ENCODE measurements at places on chromosomes 2 and 18.

DNA sequence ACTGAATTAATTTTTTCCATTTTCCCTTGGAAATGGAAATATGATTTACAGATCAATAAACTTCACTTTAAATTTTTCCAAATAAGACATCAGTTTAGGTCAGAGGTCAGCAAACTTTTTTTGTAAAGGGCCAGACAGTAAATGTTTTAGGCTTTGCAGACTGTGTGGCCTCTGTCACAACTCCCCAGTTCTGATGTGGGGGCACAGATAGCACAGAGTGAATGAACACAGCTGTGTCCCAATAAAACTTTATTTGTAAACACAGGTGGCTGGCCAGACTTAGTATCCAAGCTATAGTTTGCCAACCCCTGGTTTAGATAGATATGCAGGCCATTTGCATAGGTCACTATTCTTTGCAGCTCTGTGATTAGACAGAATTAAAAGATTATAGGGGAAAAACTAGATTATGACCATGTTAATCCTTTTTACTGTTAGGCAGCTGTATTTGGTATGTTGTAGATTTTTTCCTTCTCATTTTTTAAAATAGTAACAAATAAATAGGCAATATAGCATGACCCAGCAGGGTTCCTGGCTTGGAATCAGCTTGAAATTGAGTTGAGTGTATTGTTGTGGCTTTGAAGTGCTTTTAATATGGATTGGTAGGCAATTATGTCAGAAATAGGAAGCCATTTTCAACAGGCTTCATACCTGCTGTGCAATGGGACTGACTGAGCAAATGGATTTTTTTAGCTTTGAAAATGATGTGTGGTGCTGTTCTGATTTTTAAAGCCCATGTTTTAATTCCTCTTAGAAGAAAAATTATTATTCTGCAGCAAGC, 59.7 kb downstream of the WDSUB1 start:
- DNase-seq = no peak

- DNase-seq = no peak
These were observed 55.9 kb downstream of the ACVR1C start for GRCh38 chr2:157572725-157573124.

DNA sequence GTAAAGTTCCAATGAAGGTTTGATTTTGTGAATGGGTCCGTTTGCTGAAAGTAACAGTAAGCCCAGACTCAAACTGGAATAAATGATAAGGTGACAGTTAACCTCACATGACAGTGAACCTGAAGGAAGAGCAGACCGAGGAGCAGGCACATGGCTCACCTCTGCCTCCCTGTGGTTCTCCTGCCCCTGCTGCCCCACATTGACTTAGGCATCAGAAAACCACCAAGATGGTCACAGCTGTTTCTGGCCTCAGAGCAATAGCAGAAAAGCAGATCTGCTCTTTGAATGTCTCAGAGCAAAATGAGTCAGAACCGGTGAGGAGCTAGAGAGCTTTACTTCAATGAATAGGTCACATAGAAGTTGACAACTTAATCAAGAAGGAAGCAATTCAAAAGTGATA, 487.6 kb downstream of the METTL4 start:
- no peak for DNase-seq

DNA sequence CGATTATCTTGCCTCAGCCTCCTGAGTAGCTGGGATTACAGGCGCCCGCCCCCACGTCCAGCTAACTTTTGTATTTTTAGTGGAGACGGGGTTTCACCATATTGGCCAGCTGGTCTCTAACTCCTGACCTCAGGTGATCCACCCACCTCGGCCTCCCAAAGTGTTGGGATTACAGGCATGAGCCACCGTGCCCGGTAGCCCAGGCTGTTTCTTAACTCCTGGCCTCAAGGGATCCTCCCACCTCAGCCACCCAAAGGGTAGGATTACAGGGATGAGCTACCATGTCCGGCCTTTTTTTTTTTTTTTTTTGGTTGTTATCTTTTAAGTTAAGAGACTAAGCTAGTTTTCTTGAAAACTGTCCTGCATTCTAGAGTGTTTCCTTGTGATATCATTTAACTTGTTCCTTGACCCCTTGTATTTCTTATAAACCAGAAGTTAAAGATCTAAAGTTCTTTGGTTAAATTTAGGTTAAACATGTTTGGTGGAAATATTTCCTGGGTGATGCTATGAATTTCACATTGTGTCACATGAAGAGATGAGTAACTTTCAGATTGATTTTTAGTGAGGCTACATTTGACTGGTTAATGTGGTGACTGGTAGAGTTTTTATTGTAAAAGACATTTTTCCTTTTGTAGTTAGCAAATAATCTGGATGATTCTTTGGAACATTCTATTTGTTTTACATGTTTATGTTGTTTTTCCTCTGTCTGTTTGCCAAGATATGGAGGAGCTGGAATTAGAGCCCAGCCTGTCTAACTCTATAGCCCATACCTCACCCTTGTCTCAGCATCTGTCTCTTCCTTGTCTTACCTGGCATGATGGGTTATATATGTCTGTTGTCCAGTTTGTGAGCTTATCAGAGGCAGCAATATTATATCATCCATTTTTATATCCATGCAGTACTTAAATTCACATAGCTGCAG, 5.2 kb downstream of the NCAPH start:
- no peak for DNase-seq

- no peak for DNase-seq
These were observed 86.2 kb downstream of the RRM2 start for GRCh38 chr2:10208736-10209135.

GRCh38 chr2:23530206-23530908, 145.4 kb downstream of the KLHL29 start:
- DNase-seq = no peak

- DNase-seq = no peak
These were observed 237.4 kb downstream of the LPIN1 start for GRCh38 chr2:11983870-11984269.

GRCh38 chr2:176613323-176613987, 344.2 kb downstream of the MTX2 start:
- DNase-seq = no peak

DNA sequence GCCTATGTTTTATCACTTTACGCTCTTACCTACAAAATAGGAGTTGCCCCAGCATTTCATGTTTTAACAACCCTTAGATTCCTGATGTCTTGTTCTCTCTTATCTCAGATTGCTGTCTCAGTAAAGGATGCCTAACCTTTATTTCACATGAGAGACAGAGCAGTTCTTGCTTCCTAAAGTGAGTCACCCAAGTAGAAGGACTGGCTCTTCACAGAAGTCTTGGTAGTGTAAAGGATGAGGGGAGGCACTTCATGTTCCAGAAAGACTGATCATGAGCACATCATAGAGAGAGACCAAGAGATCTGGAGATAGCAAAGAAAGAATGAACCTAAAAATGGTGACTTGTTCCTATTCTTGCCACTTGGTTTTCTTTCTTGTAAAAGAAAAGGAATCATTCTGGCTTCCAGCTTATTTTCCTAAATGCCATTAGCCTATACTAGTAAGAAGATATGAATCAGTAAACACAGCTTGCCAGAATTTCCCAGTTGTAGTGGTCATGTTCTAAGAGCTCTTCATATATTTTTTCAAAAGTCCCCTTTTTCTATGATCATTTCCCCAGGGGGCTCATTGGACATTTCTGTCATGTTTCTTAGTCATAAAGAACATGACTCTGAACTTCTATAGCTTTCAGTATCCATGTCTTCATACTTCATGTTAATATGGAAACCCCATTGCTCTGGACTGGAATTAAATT, 54.9 kb downstream of the MAPRE2 start:
- no peak for DNase-seq

DNA sequence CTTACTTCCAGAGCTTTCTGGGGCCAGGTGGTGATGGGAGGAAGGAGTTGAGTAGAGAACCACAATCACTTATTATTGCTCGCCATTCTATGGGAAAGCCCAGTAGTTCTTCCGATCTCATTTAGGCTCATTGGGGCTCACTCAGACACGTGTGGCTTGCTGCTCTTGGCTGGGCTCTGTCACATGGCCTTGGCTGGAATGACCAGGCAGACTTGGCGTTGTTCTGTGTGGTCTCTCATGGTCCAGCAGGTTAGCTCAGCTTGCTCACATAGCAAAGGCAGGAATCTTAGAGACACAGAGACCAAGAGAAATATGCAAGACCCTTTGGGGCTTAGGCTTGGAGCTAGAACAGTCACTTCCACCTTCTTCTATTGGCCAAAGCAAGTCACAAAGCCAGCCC, 261.2 kb downstream of the LOXHD1 start:
- no peak for DNase-seq

GRCh38 chr18:75518007-75518406, 90.5 kb upstream of the SMIM21 start:
- DNase-seq = no peak

GRCh38 chr2:241808721-241809382, at the start of gene NEU4:
Gene NEU4, plus strand, starts transcription at chr2:241809193. Its CDS starts 5,292 bp downstream, at chr2:241814485.
- no peak for DNase-seq

DNA sequence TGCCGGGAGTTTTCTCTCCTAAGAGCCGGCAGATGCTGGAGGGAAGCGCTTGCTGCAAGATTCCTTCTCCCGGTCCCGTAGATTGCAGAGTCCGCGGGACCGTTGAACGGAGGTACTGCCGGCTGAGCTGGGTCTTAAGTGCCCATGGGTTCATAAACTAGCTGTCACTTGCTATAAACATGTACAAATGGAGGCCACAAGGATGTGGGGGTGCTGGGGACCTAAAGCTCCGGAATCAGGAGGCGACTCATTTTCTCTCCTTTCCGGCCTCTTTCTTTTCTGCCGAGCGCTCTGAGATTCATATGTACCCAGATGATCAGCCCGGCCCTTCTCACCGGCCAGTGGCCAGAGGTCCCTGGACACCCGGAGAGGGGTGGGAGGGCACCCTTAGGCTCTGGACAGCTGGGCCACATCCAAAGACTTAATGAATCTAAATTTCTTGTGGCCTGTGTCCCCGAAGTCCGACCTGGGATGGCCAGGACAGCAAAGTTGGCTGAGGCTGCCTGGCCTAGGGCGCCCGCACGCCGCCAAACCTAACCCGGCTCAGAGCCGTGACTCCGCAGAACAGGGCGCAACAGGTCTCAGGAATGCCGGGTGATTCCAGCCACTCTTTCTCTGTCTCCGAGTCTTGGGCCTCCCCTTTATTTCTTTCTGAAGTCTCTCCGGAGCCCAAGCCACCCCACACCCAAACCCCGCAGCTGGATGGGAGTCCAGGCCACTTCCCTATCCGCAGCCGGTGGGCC, 2.4 kb upstream of the PAX3 start:
- DNase-seq = no peak

GRCh38 chr2:134758633-134759032, 39.8 kb upstream of the TMEM163 start:
- DNase-seq = no peak

GRCh38 chr2:72133721-72134407, 13.8 kb downstream of the CYP26B1 start:
- DNase-seq = no peak

DNA sequence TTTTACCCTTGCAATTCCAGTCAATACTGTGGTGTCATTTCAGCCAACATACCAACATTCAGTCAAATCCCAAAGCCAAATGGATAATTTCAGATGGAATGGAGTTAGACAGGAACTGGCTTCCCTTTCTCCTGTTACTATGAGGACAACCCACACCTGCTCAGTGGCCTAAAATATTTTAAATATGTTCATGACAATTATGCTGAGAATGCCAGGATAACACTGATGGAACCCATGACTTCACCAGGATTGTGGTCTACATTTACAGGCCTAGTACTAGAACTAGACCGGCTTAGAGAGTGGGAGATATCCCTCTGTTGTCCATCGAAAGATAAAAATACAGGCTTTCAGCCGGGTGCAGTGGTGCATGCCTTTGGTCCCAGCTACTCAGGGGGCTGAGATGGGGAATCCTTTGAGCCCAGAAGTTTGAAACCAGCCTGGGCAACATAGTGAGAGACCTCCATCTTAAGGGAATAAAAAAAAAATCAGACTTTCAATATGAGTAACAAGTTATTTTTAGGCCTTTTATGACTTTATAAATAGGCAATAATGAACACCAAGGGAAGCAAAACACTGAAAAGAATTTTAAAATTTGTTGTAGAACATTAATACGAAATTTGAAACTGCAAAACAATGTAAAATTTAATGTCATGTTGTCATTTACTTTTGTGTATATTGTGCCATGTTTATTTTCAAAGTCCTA, 14.2 kb downstream of the GPATCH11 start:
- DNase-seq = no peak

GRCh38 chr2:113118263-113118657, 9.1 kb upstream of the IL1RN start:
- DNase-seq = no peak

- DNase-seq = no peak
These were observed 280.1 kb upstream of the STON1 start for GRCh38 chr2:48249631-48250473.

GRCh38 chr2:37287966-37288365, 36.7 kb downstream of the PRKD3 start:
- no peak for DNase-seq

DNA sequence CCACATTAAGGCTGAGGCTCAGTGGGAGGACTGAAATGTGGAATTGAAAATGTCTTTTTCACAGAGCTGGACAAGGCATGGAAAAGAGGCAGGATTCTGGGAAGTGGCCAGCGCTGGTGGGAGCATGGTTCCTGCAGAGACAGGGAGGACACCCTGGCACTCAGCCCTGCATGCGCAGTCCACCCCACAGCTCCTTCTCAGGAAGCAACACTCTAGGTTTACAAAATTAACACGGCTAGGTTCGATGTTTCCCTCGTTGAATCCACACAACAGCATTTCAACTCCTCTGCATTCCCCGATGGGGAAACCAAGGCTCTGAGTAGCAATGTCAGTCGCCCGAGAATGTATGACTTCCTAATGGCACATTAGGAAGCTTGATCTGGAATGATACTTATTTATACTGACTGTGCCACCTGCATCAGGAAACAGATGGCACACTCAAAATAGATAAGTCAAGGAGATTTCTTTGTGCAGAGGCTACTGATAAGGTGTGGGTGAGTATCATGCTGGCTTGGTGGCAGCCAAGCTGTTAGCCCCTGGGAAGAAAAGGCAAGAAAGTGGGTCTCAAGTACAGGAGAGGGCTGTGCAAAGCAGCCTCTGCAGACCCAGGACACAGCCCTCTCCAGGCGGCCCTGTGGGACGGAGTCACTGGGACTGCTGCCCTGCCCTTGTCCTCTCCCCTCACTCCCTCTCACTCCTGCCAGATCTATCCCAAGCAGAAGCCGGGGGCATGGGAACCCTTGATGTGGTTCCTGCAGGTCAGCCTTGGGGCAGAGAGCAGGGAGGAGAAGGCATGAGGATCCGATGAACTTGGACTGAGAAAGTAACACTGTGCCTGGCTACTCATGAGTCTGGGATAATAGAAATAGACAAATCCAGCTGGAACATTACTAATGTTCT, 158.4 kb upstream of the FHL2 start:
- no peak for DNase-seq

- no peak for DNase-seq
These were observed 275.3 kb upstream of the CCDC68 start for GRCh38 chr18:55234366-55235093.
